ENCODE measurements at places on chromosomes 16 and 17.

DNA sequence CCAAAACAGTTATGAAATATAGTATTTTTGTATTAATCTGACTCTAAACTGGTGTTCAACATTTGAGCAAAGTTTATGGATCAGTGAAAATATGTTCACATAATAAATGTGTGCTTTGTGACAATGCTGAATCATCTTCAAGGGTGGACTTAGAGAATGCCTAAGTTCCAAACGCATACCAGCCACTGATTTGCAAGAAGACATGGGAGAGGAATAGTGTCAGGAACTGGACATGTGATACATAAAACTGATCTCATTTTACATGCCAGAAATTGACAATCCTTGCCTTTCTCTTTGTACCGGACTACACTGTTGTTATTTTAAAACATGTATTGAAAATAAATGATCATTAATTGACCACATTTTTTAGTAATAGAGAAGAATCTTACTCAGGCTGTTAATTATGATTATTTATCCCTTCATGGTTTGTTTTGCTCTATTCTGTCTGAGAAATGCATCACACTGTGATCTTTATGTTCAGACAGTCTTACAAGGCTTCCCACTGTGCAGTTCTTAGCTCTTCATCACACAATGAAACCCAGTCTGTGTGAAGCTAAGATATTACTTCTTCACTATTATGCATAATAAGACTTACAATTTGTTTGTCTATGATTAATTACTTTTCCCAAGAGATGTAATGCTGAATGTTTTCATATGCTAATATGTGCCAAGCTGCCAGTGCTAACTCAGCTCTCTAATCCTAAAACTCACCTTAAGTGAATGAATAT lies 1180.6 kb upstream of the CDH8 start:
- no peak for DNase-seq

- no peak for DNase-seq
Measured at GRCh38 chr17:76558198-76559095, 18.6 kb downstream of the PRCD start.

GRCh38 chr17:2796164-2797125 lies at the start of gene RAP1GAP2:
Gene RAP1GAP2 (plus strand): TSS chr17:2796438. CDS start chr17:2796528, 90 bp downstream.
- no peak for DNase-seq

GRCh38 chr16:31269541-31269940 lies 9.8 kb downstream of the ITGAM start:
- DNase-seq = no peak

GRCh38 chr16:10300905-10301304 lies 85.0 kb upstream of the ATF7IP2 start:
- no peak for DNase-seq

Measured in hippocampal formation (tissue), 2 donors.